Stimulated activated CD4-positive, alpha-beta T cell treated with anti-CD3 and anti-CD28 coated beads, Interleukin-15, amount 100 ng/mL, for 1 hour (primary cell): ENCODE measurements at places on chromosomes 1 and 21.

DNA sequence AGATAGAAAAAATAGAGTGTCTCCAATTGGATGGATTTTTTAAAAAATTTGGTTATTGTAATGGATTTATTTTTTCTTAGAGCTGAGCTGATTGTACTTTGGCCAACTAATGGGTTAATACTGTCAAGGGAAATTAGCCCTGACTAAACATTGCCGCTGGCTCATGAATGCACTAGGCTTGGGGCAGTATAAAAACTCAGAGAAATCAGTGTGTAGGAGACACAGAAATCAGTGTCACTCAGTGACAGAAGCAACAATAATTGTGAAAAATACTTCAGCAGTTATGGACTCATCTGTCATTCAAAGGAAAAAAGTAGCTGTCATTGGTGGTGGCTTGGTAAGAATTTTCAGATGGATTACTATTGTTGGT, at the start of gene KMO:
KMO (plus strand) TSS at position 217 of the 370 bp plus-strand sequence; CDS start at position 284, 67 bp downstream.
- no peak for DNase-seq

GRCh38 chr1:151336556-151336955, 9.3 kb upstream of the PI4KB start:
- no peak for DNase-seq

DNA sequence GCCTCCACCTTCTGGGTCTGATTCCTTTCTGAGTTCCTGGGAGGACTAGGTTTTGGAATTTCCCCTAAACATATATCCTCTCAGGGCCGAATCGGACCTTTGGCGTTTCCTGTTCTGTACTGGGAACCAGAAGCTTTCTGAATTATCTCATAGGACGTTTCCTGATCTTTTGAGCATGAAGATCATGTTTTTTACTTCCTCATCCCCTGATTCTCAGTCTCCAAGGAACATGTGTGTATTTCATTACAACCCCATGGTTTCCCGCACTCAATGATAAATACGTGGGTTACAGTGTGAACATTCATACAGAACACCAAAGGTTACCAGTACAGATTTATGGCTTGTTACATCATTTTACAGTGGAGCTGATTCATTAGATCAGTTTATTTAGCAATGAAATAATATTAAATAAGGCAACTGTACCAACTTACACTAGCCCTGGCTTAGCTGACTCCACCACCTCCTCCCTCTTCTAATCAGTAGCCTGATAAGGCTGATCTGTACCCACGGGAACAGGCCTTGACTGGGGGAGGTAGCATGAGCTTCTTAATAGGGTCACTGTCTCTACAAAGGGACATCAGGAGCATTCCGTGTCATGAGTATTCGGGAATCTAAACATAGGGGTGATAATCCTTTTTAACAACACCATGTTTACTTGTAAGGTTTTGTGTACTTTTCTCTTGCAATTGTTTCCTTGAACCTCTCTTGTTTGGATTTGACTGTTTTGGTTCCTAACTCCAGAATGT, 57.8 kb upstream of the ERRFI1 start:
- no peak for DNase-seq

DNA sequence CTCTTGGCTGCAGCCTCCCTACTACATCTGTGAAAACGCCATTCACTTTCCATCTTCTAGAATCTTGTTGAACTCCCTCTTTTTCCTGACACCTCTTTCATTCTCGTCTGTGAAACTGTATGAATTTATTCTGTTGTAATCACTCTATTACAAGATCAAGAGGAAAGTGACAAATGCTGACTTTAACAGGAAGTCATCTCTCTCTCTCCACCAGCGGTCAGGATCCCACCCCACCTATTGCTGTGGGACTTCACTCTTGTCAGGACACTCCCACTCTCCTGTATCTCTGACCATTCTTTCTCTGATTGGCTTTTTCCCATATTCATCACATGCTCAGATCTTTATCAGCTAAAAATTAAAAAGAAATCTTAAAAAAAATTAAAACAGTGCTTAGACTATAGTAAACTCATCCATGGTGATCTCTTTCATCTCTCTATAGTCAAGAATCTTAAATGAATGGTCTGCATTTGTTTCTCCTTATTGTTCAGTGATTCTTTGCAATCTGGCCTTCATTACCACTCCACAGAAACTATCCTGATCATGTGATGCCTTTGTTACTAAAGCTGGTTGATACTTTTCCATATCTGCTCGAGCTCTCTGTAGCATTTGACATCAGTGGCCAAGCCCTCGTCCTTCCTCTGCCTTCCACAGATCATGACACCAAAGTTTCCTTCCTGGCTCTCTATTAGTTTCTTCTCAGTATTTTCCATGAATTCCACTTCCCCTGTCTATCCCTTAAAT, 113.6 kb downstream of the UCHL5 start:
- no peak for DNase-seq

DNA sequence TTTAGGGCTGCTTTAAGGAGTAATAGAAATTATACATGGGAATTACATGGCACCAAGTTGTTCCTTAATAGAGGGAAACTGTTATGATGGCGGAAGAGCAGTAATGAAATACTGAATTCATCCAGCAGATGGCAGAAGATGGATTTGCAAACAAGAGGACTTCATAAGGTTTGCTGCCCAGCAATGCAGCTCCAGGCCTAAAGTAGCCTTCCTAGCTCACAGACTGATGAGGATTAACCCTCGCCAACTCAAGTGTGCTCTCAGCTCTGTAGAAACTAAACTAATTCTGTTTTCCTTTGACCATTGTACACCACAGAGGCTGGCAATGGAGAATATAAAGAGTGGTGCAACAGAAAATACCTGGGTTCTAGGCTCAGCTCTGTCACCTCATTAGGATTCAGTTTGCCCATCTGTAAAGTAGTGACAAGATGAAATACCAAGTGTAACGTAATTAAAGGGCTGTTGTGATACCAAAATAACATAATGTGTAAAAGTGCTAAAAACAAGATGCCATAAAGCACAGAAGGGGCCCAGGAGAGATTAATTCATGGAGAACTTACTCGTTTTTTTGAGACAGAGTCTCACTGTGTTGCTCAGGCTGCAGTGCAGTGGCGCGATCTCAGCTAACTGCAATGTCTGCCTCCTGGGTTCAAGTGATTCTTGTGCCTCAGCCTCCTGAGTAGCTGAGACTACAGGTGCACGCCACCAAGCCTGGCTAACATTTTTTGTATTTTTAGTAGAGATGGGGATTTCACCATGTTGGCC, 102.4 kb upstream of the SERBP1 start:
- DNase-seq: no peak

- DNase-seq: no peak
Measured at GRCh38 chr1:37764414-37764825, 500 bp downstream of the EPHA10 start.

DNA sequence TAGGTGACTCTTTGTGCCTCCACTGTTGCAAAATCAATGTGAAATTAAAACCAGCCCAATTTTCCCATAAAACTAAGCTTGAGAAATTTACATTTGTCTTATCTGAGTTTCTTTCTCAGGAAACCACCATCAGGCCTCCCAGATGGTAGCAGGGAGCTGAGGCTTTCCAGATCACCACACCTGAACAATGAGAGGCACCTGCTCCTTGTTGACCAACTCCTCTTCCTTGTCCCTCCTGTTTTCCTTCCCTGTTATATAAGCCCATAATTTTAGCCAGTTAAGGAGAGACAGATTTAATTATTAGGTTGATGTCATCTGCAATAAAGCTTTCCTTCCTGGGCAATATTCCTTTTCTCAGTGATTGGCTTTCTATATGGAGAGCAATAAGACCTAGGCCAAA, 32.0 kb upstream of the C1orf185 start:
- no peak for DNase-seq

GRCh38 chr1:236947794-236948193, 56.4 kb downstream of the MT1HL1 start:
- no peak for DNase-seq

- DNase-seq: no peak
Measured at GRCh38 chr1:220426989-220427388, 100.9 kb upstream of the MARK1 start.

DNA sequence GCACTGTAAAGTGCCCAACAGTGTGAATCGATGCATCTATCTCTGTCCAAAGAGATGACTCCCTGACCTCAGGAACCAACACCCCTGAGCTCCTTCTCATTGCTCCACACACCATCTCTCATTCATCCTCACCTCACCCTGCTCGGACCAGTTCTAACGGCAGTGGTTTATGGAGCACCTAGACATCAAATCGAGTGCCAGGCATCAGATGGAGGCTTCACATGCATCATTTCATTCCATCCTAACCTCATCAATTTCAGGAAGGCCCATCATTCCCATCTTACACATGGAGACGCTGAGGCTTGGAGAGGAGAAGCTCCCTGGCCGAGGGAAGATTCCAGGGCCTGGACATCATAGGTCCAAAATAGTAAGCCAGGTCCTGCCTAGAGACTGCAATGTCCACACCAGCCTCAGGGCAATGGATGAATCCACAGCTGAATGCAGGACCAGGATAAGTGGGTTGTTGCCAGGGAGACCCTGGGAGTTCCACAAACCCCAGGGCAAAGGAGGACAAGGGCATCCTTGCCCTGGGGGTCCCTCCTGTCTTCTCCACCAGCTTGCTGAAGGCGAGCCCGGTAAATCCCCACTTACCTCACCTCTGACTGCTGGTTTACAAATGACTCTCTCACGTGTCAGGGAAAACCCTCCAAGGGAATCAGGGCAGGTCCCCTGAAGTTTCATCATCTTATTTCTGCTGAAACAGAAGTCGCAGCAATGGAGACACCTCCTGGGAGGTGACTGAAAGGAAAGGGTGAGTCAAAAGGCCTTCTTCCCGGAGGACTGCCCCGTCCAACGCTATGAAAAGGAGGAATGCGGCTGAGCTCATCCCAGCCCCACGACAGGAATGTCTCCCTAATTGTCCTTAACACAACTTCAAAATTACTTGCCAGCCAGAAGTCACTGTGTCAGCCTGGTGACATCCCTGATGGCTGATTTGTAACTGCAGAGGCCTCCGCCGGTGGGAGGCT, 9.0 kb upstream of the IFFO2 start:
- no peak for DNase-seq

GRCh38 chr1:89839516-89839915, 18.7 kb downstream of the LRRC8D start:
- DNase-seq: no peak

DNA sequence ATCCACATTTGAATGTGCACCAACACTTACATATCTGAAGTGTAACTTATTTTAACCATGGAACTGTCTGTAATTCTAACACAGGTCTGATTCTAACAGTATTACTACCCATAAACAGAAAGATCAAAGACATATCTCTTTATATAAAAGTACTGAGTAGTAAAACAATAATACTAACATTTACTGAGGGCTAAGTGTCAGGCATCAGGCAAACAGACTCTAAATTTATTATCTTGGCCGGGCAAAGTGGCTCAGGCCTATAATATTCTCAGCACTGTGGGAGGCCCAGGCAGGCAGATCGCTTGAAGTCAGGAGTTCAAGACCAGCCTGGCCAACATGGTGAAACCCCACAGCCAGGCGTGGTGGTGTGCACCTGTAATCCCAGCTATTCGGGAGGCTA, 85.9 kb downstream of the JAK1 start:
- DNase-seq: no peak

DNA sequence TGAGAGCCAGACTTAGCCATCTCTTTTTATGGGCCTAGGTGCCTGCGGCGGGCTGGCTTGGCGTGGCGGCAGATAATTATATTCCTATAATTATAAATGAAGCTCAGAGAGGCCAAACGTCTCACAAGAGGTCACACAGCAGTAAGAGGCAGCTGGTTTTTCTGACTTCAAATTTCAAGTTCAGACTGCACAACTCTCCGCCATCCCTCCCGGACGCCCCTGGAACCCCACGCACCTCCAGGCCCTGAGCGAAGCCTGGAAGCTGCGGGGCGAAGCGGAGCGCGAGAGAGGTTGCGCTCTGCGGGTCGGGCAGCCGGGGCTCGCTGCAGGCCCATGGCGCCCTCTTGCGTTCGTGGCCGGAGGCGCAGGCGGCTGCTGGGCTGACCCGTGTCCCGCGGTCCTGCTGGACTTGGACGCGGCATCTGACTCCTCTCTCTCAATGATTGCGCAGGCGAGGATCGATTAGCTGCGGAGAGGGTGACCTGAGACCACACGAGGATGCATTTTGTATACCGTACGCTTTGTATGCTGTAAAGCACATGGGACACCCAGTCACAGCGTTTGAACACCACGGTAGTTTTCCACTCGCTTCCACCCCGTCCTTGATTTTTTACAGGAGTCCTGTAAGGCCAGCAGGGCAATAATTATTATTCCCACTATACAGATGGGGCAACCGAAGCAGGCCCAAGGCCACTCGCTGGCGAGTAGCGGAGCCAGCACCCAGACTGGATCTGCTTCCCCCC, 272.7 kb downstream of the FOXD2 start:
- peak; percentile 35 for DNase-seq

DNA sequence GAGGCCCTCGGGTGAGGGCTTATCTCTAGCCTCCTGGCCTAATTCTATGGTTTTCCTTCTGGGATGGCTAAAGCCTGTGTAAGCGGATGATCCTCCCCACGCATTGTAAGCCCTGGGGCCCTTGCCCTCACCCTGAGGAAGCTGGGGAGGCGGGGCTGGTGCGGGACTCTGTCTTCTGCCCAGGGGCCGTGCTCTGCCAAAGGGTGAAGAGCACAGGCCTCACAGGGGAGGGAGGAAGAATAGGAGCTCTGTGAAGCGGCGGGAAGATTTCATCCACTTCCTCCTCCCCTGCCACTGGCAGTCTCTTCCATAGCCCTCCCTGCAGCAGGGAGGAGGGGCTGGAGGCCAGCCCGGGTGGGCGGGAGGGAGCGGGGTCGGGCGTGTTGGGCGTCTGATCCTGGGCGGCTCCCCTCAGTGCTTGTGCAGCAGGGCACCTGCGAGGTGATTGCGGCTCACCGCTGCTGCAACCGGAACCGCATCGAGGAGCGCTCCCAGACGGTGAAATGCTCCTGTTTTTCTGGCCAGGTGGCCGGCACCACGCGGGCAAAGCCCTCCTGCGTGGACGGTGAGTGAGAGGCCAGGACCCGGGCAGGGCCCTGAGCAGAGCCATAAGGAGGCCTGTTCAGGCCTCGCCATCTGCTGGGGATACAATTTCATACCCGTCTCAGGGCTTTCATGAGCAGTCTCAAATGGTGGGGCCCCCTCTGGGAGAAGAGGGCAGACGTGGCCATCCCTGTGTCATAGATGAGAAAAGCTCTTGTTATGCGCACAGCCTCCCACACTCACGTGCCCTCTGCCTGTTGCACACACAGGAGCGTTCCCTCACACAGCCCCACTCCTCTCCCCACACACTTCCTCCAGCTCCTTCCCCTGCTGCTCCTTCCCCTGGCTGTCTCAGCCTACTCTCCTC, 7.7 kb upstream of the PPM1J start:
- DNase-seq: no peak

GRCh38 chr1:239616673-239617072, 230.3 kb downstream of the CHRM3 start:
- no peak for DNase-seq

DNA sequence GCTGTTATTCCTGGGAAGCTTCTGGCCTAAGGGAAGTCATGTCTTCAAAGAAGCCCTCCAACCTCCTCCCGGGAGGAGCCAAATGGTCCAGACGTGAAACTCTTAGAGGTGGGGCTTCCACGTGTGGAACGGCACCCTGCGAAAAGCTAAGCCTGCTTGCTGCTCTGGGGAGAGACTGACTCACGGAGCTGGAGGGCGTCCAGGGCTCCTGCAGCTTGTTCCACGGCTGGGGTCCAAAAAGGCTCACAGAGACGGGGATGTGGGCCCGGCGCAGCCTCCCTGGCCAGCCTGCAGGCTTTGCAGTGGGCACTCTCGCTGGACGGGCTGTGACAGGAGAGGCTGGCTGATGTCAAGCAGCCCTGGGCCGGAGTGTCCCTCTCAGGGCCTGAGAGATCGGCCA, 105.1 kb downstream of the COLGALT2 start:
- no peak for DNase-seq
